ENCODE measurements at places on chromosomes 4 and X.

GRCh38 chrX:153406011-153406410 lies 4.9 kb upstream of the PNMA6E start:
- DNase-seq = no peak

GRCh38 chr4:110197529-110198042 lies 829 bp downstream of the ELOVL6 start:
- no peak for DNase-seq

GRCh38 chrX:72142094-72142793 lies 10.5 kb upstream of the RTL5 start:
- no peak for DNase-seq

DNA sequence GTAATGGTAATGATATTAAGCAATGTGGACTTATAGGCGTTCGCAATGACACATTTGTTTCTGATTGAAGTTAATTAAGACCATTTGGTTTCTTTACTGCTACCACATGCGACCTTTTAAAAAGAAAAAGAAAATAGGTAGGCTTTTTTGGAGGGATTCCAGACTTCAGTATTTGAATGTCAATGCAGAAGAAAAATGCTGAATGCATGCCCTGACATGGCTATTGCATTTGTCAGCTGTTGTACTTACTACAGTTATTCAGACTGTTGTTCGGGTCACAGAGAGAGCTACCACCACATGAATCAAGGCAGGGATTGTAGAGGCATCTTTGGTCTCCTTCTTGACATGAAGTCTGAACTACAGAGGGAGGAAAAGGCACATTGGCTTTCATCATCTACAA lies 163.7 kb downstream of the CORIN start:
- no peak for DNase-seq

DNA sequence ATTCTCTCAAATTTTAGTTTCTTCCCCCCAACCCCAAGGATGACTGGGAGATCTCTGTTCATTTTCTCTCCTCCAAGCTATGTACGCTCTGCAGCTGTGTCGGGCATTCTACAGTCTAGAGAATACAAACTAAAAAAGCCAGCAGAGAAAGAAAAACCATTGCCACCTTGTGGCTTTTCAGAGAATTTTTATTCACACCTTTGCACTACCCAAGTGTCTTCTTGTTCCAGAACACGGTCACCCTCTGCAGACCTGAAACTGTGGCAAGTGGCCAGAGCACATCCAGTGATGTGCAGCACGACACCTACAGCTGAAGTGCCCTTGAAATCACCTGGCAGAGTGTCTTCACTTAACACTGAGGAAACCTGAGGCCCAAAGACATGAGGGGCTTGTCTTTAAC lies 68.6 kb downstream of the CHST7 start:
- DNase-seq = no peak

DNA sequence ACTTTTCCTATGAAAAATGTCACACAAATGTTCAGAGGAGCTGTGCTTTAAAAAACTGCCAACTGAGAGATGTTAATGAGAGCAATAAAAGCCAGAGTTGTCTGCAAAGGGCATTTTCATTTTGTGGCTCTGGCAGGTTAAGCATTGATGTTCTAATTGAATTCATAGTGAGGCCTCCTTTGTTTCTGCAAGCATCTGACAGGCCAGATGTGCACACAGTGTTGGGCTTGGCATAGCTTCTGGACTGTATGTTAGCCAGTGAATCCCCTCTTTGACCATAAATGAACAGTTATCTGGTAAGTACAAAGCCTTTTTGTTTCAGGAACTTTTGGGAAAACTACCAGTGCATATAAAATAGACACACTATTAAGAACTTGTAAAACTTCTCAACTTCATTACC lies 81.9 kb downstream of the JADE3 start:
- no peak for DNase-seq

DNA sequence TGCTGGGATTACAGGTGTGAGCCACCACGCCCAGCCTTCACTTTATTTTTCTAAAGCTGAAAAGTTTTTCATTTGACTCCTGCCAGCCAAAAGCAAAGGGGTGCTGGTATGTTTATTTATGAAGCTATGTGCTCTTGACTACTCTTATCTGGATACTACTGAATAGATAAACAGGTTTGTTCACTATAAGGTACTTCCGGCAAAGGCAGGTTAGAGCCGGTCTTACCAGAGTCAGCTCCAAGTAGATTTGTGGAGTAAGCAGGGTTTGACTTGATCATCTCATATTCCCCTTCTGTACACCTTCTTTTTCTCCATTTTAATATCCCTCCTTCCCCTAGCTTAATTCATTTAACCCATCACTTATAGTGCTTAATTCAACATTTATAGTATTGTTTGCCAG lies 175.4 kb upstream of the MBNL3 start:
- DNase-seq = no peak

- DNase-seq = no peak
Measured at GRCh38 chr4:28357990-28358389, 1497.3 kb downstream of the STIM2 start.

- DNase-seq = no peak
Measured at GRCh38 chrX:109283870-109284269, 198.0 kb downstream of the GUCY2F start.

DNA sequence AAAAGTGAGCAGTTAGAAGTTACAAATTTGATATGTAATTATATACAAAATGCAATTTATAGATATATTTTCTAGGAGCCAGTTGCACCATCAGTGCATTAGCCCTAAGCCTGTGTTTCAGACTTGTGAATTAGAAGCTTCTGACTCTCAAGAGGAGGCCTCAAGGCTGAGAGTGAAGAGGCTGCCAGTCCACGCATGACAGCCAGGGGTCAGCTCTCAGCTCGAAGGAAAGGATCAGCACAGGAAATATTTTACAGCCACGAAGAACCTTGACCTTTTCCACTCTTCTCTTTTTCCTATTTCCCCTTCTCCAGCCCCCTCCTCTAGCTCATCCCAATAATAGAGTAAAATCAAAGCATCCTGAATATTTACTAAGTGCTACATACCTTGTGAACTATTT lies 642.4 kb downstream of the TRIML1 start:
- DNase-seq = no peak

DNA sequence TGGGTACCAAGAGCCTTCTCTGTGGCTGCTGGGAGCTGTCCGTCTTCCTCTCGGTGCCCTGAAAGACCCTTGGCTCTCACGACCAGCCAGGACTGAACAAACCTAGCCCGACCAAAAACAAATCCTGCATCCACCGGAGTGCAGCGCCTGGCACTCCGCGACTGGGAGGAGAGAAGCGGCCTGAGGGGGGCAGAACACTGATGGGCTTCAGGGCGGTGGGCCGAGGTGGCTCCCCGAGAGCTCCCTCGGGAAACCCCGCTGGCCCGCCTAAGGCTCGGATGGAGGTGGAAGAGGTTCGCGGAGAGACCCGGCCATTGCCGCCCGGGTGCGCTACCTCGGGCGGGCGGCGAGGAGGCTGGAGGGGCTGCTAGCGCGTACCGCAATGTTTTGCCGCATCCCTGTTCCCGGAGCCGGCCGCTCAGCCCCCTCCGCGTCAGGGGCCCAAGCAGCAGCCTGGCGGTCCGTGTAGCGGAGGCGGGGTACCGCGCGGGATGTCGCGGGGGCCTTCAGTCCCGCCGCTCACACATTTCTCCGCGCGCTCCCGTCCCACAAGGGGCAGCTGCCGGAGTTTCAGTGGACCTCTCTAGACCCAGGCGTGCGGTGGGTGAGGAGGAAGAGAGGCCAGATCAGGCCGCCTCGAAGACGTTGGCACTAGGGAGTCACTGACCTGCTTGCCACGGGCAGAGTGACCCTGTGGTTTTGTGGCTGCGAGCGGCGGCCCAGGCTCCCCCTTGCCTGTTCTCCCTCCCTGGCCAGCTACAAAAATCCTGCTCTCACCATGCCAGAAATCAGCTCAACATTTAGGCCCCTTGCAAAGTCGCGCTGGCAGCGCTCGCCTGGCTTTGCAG lies 2.2 kb downstream of the SLITRK4 start:
- DNase-seq = no peak
